ENCODE measurements at places on chromosomes 7 and 10.
A peak's percentile ranks its signal among the peaks of the same experiment; 100 is the strongest.

DNA sequence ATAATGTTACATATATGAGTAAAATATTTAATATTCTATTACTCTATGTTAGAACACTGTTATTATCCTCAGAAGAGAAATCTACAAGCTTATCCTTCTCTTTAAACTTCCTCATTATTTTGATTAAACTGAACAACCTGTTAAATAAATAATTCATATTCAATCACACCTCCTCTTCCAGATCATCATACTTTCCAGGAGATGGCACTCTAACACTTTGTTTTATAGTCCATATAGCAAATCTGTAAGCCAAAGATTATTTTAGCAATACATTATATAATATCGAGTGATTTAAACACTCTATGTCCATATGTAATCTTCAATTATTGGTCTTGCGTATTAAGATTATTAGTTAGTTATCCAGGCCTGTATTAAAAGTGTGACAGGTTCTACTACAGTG lies 694.1 kb downstream of the ANKRD7 start:
- DNase-seq = no peak

DNA sequence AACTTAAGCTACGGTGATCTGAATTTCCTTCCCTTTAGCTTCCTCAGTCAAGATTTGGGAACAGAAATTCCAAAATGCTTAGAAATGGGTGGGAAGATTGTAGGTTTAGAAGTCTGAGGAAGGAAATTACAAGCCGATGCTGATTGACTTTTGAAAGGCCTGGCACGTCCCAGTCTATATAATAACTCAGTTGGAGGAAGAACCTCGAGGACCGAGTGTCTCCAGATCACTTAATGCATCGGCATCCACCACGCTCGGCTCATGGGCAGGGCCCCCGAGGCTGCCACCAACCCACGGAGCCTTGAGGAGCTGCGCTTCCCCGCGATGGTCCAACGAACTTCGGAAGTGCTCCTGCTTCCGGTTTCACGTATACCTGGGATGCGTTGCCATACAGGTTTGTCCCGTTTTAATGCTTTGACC lies 10.4 kb upstream of the SP8 start:
- DNase-seq = no peak

DNA sequence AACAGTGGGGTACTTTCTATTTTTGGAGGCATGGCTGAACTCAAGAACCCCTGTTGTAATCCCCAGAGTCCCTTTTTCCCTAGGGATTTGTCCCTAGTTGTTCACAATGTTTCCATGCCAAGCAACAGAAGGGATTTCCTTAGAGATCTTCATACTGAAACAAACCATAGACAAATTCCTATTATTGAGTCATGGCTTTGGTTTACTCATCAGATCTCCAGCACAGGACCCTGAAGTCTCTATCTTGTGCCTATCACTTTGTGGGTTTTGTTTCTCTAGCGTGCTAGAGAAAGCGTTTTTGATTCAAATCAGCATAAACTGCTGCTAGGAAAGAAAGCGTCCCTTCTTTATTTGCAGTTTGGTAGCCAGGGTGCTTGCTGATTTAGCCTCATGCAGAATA lies 165.0 kb downstream of the BAMBI start:
- no peak for DNase-seq

DNA sequence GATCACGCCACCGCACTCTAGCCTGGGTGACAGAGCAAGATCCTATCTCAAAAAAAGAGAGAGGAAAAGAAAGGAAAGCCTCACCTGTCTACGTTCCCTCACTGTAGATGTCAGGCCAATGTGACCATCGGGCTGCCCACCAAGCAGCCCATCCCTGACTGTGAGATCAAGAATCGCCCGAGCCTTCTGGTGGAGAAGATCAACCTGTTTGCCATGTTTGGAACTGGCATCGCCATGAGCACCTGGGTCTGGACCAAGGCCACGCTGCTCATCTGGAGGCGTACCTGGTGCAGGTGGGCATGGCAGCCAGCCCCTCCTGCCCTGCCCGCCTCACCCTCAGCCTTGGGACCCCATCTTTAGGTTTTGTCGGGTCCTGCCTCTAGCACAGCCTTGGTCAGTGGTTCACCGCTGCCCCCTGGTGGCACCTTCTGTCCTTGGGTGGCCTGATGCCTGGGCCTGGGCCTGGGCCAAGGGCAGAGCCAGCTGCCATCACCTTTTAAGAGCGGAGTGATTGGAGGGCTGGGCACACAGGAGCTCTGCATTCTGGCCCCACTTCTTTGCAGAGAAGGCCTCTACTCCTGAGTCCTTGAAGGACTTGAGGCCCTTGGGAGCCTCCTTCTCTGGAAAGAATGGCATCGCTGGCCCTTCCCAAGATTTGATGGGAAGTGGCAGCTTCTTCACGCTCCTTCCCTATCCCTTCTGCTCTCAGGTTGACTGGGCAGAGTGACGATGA lies 14.4 kb upstream of the AHCYL2 start:
- DNase-seq = peak; percentile 73

DNA sequence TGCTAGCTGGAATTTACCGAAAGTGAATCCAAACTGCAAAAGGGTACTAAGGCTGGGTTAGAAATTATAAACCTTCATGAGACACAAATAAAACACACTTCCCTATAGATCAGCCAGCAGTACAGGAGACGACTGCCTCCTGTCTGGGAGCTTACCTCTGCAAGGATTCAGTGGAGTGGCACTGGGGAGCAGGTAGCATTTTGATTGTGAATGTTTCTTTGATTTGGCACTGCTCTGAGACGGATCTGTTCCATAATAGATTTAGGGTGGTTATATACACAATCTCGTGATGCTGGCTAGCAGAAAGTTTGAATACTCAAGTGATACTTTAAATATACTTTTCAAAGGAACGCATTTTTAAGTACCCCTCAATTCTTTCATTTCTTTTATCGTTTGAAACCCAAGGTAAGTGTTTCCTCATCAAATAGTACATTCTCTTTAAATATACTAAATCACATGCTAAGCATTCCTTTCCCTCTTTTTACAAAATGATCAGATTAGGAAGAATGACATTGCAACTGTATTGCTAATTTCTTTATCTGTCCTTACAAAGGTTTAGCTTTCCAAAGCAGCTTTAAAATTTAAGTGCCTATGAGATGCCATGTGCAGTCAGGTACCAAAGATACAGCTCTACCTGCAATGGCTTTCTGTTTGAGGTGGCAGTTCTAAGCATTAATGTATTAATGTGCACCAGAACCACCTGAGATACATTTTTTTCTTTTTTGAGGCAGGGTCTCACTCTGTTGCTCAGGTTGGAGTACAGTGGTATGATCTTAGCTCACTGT lies 20.6 kb upstream of the CHCHD3 start:
- DNase-seq = no peak

DNA sequence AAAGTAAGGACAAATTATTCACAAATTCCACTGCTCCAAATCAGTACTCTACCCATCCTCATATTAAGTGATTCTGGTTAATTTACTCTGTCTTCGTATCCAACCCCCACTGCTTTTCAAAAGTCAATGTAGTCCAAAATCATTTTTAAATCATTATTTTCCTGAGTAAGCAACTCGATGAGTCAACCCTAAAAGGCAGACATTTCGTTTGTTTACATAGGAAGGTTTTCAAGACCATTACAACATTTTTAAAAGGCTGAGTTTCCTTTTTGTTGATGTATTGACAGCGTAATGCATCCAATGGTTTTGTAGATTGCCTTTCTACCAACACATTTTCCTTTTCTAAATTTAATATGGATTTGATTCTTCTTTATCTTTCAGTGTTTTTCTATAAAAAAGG lies 523.0 kb upstream of the ANKRD30A start:
- no peak for DNase-seq

- DNase-seq = no peak
These were observed 271.0 kb downstream of the MTERF1 start for GRCh38 chr7:91609525-91609924.

- no peak for DNase-seq
These were observed 50.4 kb downstream of the CALML3 start for GRCh38 chr10:5575144-5575481.

- DNase-seq = no peak
These were observed 22.3 kb upstream of the SHH start for GRCh38 chr7:155834486-155835048.

- peak; percentile 41 for DNase-seq
These were observed 57.4 kb downstream of the FGFR2 start for GRCh38 chr10:121540732-121541395.

DNA sequence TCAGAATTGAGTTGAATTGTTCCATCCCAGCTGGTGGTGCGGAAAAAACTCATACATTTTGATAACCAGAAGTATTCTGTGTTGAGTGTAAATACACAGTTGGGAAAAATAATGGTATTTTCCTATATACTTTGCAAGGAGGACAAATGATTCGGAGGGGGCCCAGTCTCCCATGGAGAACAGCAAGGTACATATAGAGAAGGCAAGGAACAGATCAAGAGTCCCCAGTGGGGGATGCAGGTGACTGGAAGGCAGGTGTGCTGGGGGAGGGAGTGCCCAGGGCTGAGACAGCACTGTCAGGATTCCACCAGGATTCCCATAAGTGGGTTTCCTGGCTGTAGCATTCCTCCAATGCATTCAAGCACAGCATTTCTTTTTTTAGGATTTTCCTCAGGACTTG lies 10.8 kb upstream of the ADCY1 start:
- DNase-seq = no peak

DNA sequence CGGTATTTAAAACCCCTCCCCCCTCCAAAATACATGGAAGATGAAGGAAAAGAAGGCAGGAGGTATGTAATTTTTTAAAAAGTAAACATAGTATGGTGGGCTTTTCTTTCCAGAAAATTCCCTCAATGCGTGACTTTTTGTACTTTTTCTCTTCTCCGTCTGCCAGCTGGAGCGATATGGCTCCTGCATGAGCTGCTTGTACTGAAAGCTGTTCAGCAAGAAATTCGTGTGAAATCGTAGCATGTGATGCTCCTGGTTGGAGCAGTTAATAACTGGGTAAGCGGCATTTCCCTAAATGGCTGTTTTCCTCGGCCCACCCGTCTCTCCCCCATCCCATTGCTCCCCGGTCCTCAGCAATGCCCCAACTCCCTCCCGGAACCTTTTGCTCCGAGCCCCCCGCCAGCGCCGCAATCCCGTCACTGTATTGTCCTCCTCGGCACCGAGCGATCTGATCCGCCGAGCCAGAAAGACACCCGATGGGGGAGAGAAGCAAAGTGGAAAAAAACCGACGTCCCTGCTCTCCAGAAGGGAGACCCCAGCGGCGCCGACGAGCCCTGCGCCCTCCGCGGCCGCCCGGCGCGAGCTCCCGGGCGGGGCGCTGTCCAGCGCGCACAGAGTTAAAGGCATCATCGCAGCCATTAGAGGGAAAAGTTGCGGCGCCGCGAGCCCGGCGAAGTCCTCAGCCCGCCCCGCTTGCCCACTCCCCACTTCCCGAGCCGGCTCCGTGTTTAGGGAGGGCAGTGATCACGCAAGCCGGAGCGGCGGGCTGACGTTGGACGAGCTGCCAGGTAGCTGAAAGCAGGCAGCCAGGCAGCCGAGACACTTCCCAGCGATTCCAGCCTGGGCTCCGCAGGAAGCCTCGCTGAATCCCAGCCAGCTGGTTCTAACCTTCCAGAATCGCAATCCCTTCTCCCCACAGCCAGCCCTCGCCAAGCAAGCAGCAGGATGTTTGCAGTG lies at the start of gene VSTM2A:
Gene VSTM2A (plus strand): TSS at position 707 of the 957 bp plus-strand sequence. CDS start 356 bp downstream, outside the sequence.
- DNase-seq = peak; percentile 81

DNA sequence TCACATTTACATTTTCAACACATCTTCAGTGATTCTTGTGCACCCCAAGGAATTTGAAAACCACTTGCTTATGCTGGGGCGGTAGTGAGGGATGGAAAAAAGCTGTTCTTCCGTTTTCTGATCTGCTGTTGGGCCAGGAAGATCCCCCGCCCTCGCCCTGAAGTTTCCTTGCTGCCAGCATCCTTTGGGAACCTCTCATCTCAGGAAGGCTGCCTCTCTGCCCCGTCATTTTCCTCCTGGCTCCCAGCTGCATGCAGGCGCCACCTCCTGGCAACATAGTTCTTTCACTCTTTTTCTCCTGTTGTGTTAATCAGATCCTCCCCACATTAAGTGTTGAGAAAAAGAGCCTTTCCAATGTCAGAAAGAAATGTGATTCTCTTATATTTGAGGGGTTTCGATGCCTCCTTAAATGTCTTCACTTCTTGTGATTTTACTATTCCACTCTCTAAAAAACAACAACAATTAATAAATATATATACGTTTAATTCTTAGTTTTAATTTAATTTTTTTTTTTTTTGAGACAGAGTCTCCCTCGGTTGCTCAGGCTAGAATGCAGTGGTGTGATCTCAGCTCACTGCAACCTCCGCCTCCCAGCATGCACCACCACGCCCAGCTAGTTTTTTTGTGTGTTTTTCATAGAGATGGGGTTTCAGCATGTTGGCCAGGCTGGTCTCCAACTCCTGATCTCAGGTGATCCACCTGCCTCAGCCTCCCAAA lies 122.9 kb downstream of the RALA start:
- DNase-seq = peak; percentile 83

GRCh38 chr10:29805134-29805723 lies 170.5 kb upstream of the SVIL start:
- DNase-seq = no peak

GRCh38 chr10:5531558-5532306 lies 7.0 kb downstream of the CALML3 start:
- DNase-seq = no peak

GRCh38 chr10:48770561-48771089 lies 86.0 kb downstream of the WDFY4 start:
- no peak for DNase-seq

DNA sequence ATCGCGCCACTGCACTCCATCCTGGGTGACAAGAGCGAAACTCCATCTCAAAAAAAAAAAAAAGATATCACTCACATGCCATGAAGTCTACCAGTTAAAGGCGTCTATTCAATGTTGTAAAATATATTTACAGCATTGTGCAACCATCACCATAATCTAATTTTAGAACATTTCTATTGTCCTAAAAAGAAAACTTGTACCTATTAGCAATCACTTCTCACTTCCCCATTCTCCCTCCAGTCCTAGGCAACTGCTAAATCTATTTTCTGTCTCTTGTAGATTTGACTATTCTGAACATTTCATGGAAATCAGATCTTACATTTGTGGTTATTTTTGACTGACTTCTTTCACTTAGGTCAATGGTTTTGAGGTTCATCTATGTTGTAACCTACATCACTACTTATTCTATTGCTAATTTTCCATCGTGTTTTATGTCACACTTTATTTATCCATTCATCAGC lies 25.2 kb upstream of the OTUD1 start:
- no peak for DNase-seq

DNA sequence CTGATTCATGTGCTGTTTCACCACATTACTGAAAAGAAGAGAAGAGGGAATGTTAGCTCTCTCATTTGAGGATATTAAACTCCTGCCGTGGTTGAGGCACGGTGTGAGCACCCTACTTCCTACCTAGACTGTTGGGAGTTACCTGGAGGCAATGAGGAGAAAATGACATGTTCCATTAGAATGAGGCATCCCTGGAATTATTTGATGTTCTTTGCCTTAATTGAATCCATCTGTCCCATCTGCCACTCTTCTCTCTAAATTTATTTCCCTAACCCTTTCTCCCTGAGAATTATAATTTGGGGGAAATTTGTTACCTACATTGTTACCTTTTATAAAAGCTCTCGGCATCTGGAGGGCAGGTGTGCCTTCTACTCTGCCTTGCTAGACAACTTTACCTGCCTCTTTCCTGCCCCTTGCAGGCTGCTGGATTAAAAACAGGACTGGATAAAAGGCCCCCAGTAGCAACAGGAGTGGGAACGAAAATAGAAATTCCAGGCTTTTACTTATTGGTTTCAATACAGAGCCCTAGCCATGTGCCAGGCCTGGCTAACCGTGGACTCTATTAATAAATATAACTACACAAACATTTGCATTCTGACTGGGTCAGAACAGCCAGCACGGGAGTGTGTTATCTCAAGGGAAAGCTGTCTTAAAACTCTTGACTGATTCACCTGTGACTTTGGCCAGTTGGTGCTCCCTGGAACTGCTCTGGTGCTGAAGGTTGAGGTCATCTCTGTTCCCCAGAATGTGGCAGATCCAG lies 4.4 kb upstream of the ATXN7L1 start:
- DNase-seq = no peak

Measured in WERI-Rb-1 (cell line).